ENCODE measurements at places on chromosomes 2 and 18.

DNA sequence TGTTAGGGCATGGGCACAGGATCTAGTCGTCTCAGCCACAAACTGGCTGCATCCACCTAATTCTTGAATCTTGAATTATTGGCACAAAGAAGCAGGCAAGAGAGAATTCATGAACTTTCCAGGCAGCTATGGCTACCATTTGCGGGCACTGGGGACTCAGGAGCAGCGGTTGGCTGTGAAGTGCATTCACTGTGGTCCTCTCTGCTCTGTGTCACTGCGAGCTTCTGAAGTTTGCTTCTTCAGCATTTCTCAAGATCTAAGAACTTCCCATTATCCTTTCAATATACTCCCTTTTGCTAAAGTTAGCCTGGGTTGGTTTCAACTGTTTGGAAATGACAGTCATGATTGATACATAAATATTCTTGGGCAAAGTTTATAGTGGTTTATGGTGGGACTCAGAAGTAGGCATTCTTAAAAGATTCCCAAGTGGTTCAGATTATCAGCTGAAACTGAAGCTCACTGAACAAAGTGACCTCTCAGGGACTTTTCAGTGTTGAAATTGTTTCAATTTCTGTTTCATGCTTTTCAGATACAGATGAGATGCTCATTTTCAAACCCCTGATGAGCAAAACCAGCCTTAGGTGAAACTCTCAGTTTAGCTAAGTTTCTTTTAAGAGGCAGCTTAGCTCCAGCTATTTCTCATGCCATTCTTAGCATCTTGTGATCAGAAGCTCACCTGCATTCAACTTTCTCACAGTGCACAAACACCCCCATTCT lies 1258.3 kb upstream of the GYPC start:
- DNase-seq, result no peak

GRCh38 chr2:196086517-196087368 lies 18.1 kb upstream of the DNAH7 start:
- no peak for DNase-seq

- DNase-seq, result no peak
Observed at GRCh38 chr18:62572456-62572855, 49.6 kb downstream of the ZCCHC2 start.

DNA sequence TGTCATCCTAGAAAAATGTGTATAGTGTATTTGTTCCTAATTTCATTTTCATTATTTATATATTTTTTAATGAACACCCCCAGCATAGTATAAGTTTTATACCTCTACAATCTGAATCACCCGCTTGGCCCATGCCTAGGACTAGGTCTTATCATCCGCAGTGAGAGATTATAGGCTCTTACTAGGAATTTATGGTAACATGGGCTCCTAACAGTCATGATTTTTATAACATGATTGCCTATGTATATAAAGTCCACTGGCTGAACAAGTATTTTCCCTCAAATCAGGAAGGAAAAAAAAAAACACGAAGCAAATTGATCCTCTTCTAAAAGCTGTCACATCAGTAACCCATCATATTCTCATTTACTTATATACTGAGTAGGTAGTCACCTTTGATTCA lies 666.1 kb upstream of the NRXN1 start:
- DNase-seq, result no peak
